Activated T-cell treated with anti-CD3 and anti-CD28 coated beads, Interleukin-2, amount 50 U/mL, for 1 hour (primary cell): ENCODE measurements at places on chromosomes 3 and 15.

- no peak for DNase-seq
Observed at GRCh38 chr15:60235951-60236710, 161.7 kb downstream of the ANXA2 start.

DNA sequence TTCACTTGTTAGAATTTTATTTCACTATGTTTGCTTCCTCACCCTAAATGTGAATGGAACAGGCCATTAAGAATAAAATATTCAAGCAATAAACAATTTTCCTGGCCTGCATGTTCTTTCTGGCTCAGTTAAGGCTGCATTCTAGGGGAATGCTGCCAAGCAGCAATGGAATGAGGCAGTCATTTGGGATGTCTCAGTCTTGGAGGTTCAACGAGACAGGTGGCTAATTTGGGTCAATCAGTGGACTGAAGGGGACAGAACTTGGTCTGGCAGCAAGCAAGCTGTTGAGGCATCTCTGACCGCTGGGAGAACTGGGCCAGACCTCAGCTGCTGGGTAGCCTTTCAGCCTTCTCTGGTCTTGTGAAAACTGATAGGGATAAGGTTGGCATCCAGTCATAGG is 241.6 kb downstream of the NLGN1 start:
- no peak for DNase-seq

GRCh38 chr15:90459368-90459767 is 70.4 kb upstream of the CRTC3 start:
- no peak for DNase-seq

DNA sequence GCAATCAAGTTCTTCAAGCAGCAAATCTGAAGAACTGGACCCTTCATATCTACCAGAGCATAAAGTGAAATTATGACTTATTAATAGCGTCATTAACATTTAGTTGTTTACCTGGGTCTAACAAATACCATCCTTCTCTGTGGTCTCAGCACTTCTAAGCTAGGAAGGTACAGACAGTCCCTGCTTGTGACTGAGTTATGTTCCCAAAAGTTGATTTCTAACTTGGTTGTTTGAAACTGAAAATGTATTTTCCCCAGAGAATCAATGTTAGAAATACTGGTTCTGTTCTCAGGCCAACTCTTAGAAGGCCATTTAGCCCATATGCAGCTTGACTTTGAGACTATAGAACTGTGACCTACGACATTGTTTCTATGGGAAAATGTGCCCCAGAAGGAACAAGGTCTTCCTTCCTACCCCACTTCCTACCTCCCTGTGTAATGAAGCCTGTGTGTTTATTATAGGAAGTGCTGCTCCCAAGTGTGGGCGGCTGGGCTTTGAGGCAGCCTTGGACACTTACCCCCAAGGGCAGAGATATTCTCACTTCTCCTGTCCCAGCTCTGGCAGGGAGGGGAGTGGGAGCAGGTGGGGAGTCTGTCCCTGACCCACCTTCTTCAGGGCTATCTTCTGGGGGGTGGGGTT is 12.2 kb upstream of the MAPK6 start:
- no peak for DNase-seq

- DNase-seq = no peak
Observed at GRCh38 chr3:18531662-18532061, 106.5 kb upstream of the SATB1 start.

- DNase-seq = no peak
Observed at GRCh38 chr15:68852461-68852860, 31.8 kb upstream of the ANP32A start.

DNA sequence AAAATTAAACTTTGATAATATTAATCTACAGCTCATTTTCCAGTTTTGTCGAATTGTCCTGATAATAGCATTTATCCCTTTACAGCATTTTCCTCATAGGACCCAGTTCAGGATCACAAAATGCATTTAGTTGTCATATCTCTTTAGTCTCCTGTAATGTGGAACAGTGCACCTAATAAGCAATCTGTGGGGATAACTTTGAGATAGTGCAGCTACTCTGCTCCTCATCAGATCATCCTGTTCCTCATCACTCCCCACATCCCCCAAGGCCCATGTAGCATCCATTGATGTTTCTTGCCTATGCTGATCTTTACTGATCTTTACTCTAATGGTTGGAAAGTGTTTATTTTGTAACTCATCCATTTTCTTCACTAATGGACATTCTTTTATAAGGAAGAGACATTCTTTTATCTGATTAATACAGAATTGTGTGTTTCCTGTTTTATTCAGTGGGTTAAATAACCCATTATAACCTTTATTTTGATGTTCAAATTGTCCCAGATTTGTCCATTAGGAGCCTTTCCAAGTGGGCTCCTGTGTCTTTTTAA is 7.5 kb downstream of the RNF111 start:
- no peak for DNase-seq

GRCh38 chr15:57398336-57398735 is 22.0 kb downstream of the CGNL1 start:
- DNase-seq = no peak

GRCh38 chr3:190556351-190556750 is 42.5 kb downstream of the IL1RAP start:
- DNase-seq = no peak

GRCh38 chr15:32819448-32819847 is 101.6 kb downstream of the GREM1 start:
- DNase-seq = no peak

GRCh38 chr3:106957029-106957428 is 420.2 kb upstream of the CCDC54 start:
- DNase-seq = no peak

DNA sequence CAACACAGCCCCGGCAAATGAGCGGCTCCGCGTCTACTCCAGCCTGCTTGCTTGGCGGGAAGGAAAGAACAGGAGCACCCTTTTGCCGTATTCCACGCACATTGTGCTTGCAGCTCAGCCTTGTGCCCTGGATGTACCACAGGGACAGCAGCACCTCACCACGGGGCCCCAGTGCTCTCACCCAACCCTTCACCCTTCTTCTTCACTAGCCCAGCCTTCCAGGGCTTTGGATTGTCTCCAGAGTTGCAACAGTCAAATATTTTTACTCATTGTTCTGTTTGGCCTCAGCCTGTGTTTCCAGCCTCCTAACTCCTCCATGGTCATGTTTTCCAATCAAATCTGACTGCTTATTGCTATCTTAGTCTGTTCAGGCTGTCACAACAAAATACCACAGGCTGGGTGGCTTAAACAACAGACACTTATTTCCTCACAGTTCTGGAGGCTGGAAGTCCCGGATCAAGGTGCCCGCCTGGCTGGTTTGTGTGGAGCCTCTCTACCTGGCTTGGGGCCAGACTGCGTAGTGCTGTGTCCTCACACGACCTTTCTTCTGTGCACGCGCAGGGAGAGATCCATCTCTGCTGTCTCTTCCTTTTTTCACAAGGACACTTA is 79.2 kb upstream of the ABHD17C start:
- no peak for DNase-seq

- DNase-seq = no peak
Observed at GRCh38 chr3:48970586-48970985, 19.5 kb upstream of the P4HTM start.

GRCh38 chr3:9820946-9821345 is 10.9 kb downstream of the TTLL3 start:
- DNase-seq = no peak

DNA sequence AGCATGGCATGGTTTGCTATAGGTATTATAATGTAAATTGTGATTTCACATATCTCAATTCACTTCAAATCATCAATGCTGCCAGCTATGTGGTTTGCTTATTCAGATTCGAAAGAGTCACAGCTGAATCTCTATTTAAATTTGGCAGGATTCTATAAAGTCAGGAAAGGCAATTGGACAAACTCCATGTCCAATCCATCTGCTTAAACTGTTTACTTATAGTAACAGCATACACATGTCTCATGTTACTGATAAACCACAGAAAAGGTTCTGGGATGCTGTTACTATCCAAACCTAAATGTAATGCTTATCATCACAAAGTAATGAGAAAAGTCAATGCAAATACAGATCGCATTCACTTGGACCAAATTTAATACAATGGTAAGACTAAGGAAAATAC is 229.7 kb downstream of the ISL2 start:
- DNase-seq = no peak

GRCh38 chr3:25870452-25870851 is 80.6 kb downstream of the OXSM start:
- no peak for DNase-seq

- no peak for DNase-seq
Observed at GRCh38 chr3:23435318-23435717, 232.2 kb downstream of the UBE2E2 start.
